ENCODE measurements at places on chromosomes 2 and 18.

- DNase-seq = no peak
Measured at GRCh38 chr2:230984393-230985220, 11.3 kb upstream of the SPATA3 start.

DNA sequence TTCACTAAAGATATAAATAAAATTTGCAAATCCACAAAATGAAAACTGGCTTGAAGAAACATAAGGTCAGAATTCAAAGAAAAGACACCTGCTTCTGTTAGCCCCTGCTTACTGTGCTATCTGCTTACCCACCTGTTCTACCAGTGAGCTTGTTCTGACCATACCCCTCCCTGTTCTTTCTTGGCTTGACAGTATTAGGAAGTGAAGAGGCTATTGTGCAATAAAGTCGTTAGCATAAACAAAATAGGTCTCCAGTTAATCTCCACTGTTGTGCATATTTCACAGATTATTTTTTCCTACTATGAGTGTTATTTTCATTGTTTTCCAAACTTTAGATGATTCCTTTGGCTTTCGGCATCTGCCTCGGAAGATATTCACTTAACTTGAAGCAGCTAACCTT is 322.1 kb downstream of the CCDC85A start:
- peak; percentile 3 for DNase-seq

- DNase-seq = no peak
Measured at GRCh38 chr18:56919190-56919589, 227.7 kb upstream of the BOD1L2 start.

GRCh38 chr2:157929871-157930667 is 53.9 kb upstream of the ACVR1 start:
- no peak for DNase-seq

GRCh38 chr2:84996909-84997308 is 25.9 kb downstream of the KCMF1 start:
- DNase-seq = peak; percentile 48

GRCh38 chr2:104849618-104850141 is 4.2 kb upstream of the POU3F3 start:
- DNase-seq = peak; percentile 66

- no peak for DNase-seq
Measured at GRCh38 chr2:238791354-238791753, 56.5 kb upstream of the TWIST2 start.

- DNase-seq = peak; percentile 80
Measured at GRCh38 chr2:64952511-64953482, 36.4 kb upstream of the SLC1A4 start.

All from epithelial cell of esophagus (primary cell).